ENCODE measurements at places on chromosomes 3 and 15.

GRCh38 chr3:116836286-116836685 is 126.7 kb downstream of the TUSC7 start:
- peak; percentile 81 for DNase-seq

GRCh38 chr3:124439603-124440002 is 290.6 kb upstream of the UMPS start:
- no peak for DNase-seq

DNA sequence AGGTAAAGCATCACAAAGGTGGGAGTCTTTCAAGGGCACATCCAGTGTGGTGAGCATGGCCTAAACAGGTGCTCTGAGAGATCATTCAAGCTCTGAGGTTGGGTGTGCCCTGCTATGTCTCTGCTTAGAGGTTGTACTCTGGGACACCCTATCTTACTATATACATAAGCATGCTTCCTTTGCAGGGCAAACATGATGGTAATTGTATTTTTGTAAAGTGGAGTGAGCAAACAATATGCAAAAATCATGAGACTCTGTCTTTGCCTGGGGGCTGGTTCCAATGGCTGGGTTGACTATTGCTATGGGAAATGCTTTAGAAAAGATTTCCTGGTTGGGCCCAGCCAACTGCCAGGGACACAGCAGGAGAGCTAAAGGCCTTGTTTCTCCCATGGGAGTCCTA is 315.1 kb upstream of the TLE3 start:
- DNase-seq, result no peak

DNA sequence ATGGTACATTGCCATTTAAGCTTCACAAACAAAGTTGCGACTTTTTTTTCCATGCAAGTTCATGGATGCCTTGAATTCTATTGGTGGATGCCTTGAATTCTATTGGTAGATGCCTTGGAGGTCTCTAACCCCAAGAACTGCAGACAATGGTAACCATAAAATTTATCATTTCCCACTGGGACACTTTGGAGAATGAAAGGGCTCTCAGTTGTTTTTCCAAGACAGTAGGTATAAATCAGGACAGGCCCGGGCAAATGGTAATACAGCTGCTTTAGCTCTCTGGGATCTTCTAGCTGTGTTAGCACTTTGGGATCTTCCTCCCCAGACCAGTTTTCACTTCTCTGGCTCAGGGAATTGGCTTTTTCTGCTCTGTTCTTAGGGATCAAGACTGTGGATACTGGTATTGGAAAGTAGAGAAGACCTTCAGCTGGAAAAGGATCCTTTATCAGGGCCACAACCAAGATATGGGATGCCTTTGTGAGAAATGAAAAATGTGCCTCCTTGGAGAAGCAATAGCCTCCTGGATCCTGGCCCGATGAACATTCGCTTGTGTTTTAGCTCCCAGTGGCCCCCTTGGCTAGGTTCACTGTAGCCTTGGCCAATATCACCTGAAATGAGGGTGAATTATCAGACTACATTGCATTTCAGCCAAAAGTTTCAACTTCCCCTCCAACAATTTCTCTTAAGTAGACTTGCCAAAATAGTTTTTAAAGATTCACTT is 8.3 kb downstream of the LRRC3B start:
- no peak for DNase-seq

DNA sequence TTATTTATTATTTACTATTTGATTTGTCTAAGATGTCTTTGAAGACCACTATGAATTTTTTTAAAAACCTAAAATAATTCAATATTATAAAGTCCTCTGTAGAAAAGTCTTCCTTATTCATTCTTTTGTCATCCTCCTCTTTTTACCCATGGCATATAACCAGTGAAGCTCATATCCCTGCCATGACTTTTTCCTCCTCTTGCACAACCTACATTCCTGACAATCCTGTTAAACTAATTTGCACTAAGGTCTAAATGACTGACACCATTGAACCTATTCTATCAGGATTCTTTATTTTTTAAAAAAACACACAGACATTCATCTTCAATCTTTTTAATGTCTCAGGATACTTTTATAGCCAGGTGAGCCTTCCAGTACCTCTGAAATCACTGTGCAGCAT is 159.9 kb upstream of the SLC2A2 start:
- DNase-seq, result peak; percentile 33

DNA sequence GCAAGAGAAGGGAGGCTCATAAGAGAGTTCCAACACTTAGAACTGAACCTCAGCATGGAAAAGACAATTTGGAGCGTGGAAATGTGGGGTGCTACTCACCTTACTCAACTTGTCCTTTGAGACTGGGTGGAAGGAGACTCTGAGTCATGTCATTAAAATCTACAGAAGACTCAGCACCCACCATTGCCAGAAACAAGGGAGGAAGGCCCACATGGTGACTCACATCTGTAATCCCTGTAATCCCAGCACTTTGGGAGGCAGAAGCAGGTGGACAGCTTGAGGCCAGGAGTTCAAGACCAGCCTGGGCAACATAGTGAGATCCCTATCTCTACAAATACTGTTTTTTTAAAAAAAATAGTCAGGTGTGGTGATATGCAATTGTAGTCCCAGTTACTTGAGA is 161.9 kb upstream of the UBE3A start:
- DNase-seq, result no peak

- no peak for DNase-seq
Measured at GRCh38 chr3:36900474-36901443, 44.1 kb downstream of the TRANK1 start.

DNA sequence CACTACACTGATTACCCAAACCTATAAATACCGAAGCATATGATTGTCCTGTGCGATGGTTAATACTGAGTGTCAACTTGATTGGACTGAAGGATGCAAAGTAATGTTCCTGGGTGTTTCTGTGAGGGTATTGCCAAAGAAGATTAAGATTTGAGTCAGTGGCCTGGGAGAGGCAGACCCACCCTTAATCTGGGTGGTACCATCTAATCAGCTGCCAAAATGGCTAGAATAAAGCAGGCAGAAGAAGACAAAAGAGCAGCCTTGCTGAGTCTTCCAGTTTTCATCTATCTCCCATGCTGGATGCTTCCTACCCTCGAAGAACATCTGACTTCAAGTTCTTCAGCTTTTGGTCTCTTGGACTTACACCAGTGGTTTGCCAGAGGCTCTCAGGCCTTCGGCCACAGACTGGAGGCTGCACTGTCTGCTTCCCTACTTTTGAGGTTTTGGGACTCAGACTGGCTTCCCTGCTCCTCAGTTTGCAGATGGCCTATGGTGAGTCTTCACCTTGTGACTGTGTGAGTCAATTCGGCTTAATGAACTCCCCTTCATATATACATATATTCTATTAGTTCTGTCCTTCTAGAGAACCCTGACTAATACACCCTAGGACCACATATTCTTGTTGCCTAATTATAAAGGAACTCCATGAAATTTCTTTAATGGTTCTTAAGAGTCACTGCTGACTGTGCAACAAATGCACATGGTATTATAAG is 31.7 kb downstream of the CSNK1G1 start:
- peak; percentile 25 for DNase-seq

- DNase-seq, result peak; percentile 56
Measured at GRCh38 chr15:92714077-92714476, 58.5 kb upstream of the FAM174B start.

DNA sequence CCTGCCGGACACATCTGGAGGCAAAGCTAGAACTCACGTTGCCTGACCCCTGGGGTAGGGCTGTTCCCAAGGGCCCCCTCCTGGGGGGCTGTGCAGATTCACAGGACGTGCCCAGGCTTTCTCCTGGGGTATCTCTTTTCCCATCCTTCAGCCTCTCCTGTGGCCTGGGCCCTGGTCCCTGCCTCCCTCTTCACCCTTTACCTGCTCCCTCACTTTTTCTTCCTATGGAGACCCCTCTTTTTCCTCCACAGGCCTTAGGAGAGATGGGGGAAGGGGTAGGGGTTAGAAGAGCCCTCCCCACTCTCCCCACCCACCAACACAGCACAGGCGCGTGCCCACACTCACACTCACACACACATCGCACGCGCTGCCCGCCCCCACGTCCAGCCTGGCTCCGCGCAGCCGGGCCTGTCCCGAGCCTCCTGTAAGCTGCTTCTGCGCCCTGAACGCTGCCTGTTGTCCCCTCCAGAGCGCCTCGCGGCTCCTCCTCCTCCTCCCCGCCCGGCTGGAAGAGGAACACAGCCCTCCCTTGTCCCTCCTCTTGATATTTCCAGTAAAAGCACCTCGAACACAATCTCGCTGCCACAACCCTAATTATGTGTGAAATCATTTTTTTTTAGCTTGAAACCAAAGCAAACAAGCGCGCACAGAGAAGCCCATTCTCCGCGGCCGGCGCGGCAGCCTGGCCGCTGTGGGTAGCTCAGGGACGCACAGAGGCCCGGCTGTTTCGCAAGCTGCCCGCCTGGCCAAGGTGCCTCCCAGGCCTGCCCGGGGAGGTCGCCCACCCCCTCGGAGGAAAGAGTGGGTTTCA is 33.9 kb upstream of the ACAN start:
- DNase-seq, result peak; percentile 12

GRCh38 chr3:111717601-111718000 is 122.5 kb upstream of the ZBED2 start:
- peak; percentile 83 for DNase-seq

DNA sequence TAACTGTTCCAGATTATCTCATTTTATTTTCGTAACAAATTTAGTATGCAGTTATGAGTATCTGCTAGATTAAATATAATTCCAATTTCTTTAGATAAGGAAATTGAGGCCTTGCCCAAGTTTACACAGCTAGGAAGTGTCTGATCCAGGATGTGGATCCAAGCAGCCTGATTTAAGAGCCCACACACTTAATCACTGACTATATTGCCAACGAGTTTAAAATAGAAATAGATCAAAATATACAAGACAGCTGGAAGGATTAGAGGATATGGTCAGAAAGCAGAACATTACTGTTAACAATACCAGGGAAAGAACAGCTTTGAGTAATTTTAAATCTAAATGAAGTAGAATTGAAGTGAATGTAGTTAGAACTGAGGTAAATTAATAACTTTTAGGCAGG is 215.2 kb downstream of the C3orf38 start:
- DNase-seq, result no peak

GRCh38 chr15:31477301-31477700 is 150.7 kb downstream of the KLF13 start:
- DNase-seq, result no peak

DNA sequence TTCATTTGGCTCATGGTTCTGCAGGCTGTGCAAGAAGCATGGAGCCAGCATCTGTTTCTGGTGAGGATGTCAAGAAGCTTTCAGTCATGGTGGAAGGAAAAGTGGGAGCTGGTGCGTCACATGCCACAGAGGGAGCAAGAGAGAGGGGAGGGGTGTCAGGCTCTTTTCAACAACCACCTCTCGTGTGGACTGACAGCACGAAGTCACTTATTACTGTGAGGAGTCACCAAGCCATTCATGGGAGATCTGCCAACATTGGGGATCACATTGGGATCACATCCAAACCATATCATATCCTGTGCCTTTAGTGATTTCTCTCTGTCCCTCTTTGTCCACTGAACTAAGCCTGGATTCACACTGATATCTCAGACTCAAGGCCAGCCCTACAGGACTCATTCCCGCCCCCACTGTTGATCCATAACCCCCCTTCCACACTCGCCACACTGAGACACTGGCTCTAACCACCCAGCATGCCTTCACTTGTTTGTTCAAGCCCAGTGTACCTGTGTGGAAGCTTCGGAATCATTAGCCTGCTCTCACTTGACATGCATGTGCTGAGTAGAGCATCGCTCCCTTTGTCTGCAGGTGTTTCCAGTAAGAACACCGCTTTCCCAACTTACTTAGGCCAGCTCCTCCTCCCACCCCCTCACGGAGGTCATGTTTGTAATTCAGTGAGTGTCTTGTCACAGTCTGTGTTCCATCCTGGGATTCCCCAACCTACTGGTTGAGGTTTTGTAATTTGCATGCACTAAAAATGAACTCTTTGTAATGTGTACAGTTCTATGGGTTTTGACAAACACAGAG is 132.2 kb downstream of the KLF13 start:
- no peak for DNase-seq

DNA sequence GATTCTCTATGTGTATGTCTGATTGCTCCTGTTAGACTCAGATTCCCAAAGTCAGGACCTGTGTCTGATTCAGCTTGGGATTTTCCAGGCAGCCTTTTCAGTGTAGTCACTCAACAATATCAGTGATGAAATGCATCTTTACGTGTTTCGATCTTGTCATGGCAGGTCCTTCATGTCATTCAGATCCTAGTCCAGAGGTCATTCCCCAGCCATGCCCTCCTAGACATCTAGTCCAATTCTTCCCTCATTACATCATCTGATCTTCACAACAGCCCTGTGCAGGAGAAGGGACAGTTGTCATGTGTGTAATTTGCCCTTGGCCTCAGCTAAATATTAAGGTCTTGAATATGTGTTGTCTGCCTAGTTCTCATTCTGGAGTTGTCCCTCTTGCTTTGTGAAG is 153.2 kb upstream of the NR2E3 start:
- no peak for DNase-seq

DNA sequence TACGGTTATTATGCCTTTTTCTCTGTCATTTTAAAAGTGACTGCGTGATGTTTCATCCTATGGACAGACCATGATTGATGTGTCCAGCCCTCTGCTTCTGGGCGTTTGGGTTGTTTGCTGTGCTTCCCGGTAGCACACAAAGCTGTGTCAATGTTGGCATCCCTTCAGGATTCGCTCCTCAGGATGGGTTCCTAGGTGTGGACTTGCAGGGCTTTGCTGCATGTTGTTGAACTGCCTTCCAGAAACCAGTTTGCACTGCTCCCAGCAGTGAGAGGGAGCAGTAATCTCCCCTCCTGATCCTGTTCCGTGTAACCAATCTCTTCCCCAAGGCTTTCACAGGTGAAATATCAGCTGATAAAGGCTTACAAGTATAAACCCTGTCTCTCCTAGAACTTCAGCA is 787 bp downstream of the TRPM1 start:
- no peak for DNase-seq

Measured in fibroblast of skin of abdomen (primary cell).